ENCODE measurements at places on chromosomes 4 and X. TPM values are rescaled to one million over a fixed set of nuclear protein-coding genes. Genes with fewer than 3 reads are reported as not detected.

Gene NHSL2
- under 0.01 TPM for total RNA-seq

Gene RHOXF2B
- not detected for total RNA-seq

Gene BMPR1B
- total RNA-seq: 15.3 TPM

Gene RNF4
- total RNA-seq: 51.8 TPM

Gene C1QTNF7
- not detected for total RNA-seq

Gene EVC2
- total RNA-seq: 8.3 TPM

Gene HDAC8
- total RNA-seq: 17.1 TPM

Gene TLR1
- total RNA-seq: 3.6 TPM

Gene PFKFB1
- total RNA-seq: not detected

Gene FAM200B
- 20.2 TPM for total RNA-seq

Gene ADGRG2
- total RNA-seq: 0.21 TPM

Gene MXRA5
- 1.7 TPM for total RNA-seq

Gene SLC7A11
- 98.0 TPM for total RNA-seq

Data from tracheal epithelial cell (primary cell).